Endothelial cell (in vitro differentiated cells): ENCODE measurements at places on chromosomes 4 and X. TPM values are rescaled to one million over a fixed set of nuclear protein-coding genes. Genes with fewer than 3 reads are reported as not detected.

DNA sequence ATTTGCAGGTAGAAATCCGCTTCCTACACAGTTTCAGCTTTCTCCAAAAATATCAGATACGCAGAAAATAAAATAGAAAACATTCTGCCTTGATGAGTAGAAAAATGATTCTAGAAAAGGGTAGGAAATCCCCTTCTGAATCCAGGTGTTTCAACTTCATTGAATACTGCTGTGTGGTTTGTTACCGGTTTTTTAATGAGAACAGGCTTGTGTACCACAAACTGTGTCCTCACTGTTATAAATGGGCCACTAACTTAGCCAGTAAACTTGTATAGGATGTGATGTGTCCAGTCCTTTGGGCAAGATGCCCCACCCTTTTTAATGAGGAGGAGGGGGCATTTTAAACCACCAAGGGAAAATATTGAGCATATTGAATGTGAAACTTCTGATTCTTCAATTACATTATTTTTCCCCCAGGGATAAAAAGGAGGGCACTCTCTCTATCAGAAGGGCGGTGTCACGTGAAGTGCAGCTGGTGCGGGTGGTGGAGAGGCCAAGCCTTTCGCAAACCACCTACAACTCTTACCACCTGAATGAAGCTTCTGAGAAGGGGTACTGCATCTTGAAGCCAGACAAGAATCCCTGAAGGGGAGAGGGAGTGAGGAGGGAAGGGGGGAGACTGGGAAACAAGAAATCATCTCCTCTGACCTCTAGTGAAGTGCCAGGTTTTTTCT is 4.5 kb downstream of the CXXC4 start:
- DNase-seq: no peak

The JADE1 gene
- 18.2 TPM for total RNA-seq

DNA sequence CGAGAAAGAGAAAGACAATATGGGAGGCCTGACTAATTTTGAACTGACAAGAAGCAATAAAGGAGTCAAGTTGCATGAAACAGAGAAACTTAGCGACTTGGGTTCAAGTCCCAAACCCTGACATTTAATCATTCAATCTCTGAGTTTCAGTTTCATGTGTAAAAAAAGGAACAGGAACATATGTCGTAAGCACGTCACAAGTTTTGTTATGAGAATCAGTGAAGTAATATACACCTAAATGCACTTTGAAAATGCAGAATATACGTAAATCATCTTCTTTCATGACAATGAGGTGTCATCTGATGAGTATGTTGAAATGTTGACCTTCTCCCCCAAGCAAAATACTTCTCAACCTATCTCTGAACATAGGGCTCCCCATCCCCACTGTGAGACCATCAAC is 10.4 kb downstream of the ACOT9 start:
- no peak for DNase-seq

- DNase-seq: no peak
These were observed 102.5 kb downstream of the TSPAN5 start for GRCh38 chr4:98555798-98556445.

The MAGEB6 gene
- total RNA-seq: not detected

GRCh38 chr4:123158576-123158975 is 236.2 kb upstream of the NUDT6 start:
- DNase-seq: no peak

GRCh38 chr4:17811078-17811603 is 362 bp downstream of the NCAPG start:
- DNase-seq: no peak

The MTCP1 gene
- 15.2 TPM for total RNA-seq

DNA sequence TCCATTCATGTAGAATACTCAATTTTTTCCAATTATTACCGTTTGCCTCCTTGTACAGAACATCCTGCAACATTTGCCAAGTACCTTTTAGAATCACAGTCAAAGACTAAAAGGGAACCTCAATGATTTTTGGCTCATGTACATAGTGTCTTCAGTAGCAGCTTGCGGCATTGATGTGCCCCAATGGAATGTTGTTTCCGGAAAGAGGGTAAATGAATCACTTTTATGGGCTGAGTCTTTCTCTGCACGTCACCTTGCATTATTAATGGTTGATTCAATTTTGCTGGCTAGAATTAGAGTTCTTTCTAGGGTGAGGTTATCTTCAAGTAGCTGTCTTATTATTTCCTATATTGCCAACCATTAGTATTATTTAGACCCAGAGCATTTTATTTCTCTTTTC is 116.9 kb upstream of the GABRA2 start:
- no peak for DNase-seq

DNA sequence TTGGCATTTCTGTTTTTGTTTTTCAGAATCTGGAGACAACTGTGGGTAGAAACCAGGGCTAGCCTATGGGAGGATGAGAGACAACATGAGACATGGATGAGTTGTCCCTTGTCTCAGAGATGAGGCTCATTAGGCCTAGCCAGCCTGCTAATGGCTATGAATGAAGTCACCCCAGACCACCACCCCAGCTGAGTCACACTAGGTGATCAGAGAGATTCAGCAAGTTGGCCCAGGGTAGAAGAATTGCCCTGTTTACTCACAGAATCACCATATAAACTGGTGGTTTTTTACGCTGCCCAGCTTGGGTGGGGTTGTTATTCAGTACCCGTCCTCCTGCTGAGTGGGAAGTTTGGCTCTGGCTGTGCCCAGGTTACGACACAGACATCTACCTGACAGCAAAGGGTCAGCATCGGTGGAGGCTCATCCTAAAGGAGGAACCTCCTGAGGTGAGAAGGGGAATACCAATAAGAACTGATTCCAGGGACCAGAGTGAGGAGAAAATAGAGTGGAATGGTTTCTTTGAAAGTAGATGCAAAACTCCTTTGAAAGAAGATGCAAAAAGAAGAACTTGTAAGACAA is 17.2 kb upstream of the ARSJ start:
- no peak for DNase-seq

DNA sequence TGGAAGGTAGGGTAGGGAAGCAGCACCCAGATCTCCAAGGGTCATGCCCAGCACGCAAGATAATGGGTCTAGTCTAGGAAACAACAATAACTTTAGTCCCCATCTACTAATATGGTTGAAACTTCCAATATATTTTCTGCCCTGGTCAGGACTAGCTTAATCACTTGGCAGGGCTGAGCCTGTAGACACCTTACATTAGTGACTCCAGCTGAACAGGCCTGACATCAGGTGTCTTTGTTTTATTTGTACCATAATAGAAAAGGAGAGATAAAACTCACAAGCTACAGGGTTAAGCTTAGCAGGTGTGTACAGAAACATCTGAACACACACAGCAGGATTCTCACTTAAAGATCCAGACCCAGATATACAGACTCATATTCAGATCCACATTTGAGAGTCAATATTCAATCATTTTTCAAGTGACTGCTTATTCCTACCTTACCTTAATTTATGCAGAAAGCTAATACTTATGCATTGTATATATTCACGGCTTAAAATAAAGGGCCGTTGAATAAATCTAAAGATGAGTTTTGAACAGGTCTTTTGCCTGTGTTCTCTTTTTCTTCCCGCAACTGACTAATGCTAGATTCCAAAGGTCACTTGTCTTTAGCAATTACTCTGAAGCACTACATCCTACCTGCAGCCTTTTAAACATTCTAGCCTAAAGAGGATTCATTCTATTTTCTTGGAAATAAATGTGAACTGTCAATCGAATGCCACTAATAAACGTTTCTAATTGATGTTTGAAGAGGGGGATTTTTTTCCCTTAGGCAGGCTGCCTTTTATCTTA is 745.3 kb downstream of the RPA4 start:
- no peak for DNase-seq

DNA sequence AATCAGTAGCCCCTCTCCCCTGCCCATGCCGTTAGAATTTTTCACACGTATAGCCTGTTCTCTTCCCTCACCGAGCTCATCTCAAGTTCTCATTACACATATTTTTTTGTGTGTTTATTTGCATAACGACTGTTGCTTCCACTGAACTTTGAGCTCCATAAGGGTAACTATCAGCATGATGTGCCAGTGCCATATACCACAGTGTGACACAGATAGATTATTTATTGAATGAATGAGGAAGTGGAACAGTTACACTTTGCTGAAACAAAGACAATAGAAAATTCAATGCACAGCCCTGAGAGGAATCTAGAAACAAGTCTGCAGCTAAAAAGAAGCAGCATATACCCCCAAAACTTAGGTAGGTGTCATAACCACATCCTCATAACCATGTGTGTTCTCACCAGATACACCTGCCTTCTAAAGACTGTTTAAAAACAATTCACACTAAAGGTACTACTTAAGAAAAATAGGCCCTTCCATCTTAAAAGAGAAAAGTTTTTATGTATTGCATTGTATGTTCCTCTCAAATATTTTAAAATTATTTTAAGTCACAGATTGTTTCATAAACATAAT is 389.9 kb downstream of the PACRGL start:
- no peak for DNase-seq

- DNase-seq: no peak
These were observed 1383.3 kb upstream of the PCDH7 start for GRCh38 chr4:29336861-29337260.

The KLHL34 gene
- total RNA-seq: not detected

The ANOS1 gene
- 9.6 TPM for total RNA-seq
